Left lung (tissue), 14 donors: ENCODE measurements at places on chromosomes 1 and 21. TPM values are rescaled to one million over a fixed set of nuclear protein-coding genes. Genes with fewer than 3 reads are reported as not detected.

TNFRSF4 gene
- 3.5 TPM for total RNA-seq

DNA sequence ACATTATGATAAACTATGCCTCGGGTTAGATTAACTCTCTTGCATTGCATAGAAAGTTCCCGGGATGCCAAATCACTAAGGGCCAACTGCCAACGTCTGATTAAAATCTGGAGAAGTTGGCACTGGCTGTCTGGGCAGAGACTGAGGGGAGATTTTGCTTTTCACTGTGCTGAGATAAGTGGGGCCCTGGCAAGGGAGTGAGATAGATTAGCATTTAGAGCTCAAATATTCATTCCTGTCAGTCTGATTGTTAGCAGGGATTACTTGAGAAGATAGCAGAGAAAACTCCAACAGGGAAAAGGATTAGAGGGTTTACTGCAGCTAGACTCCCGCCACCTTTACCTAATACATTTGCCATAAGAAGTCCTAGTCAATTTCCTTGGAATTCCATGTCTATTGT is 714.1 kb upstream of the CHRM3 start:
- no peaks in the 10 kb centered on the region for H3K4me1 ChIP-seq
- no peak for DNase-seq
- H3K27ac ChIP-seq: no peak overlapping the region

RIT1 gene
- total RNA-seq: 55.3 TPM

DNA sequence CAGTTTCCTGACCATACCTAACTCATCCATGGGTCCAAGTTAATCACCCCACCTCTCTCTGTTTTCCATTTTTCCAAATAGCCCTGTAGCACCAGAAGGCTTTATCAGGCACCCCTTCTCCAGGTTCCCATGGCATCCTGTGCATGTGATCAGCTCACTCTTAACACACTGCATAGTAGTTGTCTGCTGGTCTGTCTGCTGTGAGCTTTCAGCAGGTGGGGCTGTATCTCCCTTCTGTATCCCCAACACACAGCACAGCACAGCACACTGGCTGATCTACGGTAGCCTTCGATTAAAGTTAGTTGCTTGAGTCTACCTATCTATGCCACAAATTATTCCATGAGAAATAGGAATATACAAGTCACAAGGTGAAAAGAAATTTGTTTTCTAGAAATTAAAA is 54.3 kb upstream of the C1orf198 start:
- no peaks in the 10 kb centered on the region for H3K4me1 ChIP-seq
- no peak overlapping the region for H3K27ac ChIP-seq
- DNase-seq: no peak
- H3K36me3 ChIP-seq: peaks cover 90% of the 10 kb centered on the region
- no peak overlapping the region for H3K4me3 ChIP-seq

RAVER2 gene
- 13.3 TPM for total RNA-seq

DNA sequence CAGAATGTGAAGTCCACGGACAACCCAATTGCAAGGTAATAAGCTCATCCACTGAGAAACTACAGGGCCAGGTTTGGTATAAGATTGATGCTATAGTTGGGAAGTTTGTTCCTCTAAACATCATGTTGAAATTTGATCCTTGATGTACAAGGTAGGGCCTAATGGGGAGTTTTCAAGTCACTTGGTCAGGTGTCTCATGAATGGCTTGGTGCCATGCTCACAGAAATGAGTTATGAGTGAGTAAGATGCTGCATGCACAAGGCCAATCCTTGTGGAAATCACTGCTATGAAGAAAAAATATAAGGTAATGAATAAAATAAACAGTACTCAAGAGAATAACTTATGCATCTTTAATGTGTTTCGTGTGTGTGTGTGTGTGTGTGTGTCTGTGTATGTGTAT is 1891.2 kb downstream of the NCAM2 start:
- no peak overlapping the region for H3K27ac ChIP-seq
- no peaks in the 10 kb centered on the region for H3K36me3 ChIP-seq
- H3K4me1 ChIP-seq: no peaks in the 10 kb centered on the region
- no peak for DNase-seq
- H3K27me3 ChIP-seq: no peaks in the 10 kb centered on the region

- H3K4me1 ChIP-seq: no peaks in the 10 kb centered on the region
- H3K36me3 ChIP-seq: no peaks in the 10 kb centered on the region
- H3K27ac ChIP-seq: no peak overlapping the region
- H3K4me3 ChIP-seq: no peak overlapping the region
- no peaks in the 10 kb centered on the region for H3K27me3 ChIP-seq
- no peak for DNase-seq
These were observed 47.7 kb upstream of the GPR37L1 start for GRCh38 chr1:202074985-202075384.

ATXN7L2 gene
- total RNA-seq: 4.7 TPM

- no peaks in the 10 kb centered on the region for H3K27me3 ChIP-seq
- no peak overlapping the region for H3K4me3 ChIP-seq
- no peaks in the 10 kb centered on the region for H3K4me1 ChIP-seq
- no peak overlapping the region for H3K27ac ChIP-seq
- H3K36me3 ChIP-seq: no peaks in the 10 kb centered on the region
These were observed 24.0 kb downstream of the PGLYRP3 start for GRCh38 chr1:153288634-153289275.
